ENCODE measurements at places on chromosomes 2 and 18. TPM values are rescaled to one million over a fixed set of nuclear protein-coding genes. Genes with fewer than 3 reads are reported as not detected.
A peak's percentile ranks its signal among the peaks of the same experiment; 100 is the strongest.

DNA sequence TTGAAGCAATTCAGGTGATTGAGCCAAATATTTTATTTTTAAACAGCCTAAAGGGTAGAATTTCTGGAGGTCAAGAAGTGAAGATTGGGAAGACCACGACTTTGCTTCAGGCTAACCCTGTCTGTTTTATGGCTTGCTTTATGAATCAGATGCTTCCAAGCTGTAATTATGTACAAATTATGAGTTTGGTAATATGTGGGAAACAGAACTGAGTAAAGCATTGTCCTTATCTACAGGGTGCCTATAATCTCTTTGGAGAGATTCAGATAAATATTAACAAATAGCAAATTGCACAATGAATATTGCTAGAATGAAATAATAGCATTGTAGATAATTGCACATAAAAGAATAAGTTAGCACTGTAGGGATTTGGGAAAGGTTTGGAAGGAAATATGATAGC, 539.4 kb upstream of the CDH2 start:
- no peak for DNase-seq

DNA sequence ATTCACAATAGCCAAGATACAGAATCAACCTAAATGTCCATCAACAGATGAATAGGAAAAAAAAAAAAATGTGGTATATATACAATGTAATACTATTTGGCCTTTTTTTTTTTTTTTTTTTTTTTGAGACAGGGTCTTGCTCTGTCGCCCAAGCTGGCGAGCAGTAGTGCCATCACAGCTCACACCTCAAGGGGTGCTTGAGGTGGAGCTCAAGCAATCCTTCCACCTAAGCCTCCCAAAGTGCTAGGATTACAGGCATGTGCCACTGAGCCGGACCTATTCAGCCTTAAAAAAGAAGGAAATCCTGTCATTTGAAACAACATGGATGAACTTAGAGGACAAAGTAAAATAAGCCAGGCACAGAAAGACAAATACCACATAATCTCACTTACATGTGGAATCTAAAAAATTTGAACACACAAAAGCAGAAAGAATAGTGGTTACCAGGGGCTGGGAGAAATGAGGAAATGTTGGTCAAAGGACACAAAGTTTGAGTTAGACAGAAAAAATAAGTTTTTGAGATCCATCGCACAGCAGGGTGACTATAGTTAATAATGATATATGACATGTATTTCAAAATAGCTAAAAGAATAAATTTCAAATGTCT, 26.0 kb downstream of the TLK1 start:
- DNase-seq = no peak

DNA sequence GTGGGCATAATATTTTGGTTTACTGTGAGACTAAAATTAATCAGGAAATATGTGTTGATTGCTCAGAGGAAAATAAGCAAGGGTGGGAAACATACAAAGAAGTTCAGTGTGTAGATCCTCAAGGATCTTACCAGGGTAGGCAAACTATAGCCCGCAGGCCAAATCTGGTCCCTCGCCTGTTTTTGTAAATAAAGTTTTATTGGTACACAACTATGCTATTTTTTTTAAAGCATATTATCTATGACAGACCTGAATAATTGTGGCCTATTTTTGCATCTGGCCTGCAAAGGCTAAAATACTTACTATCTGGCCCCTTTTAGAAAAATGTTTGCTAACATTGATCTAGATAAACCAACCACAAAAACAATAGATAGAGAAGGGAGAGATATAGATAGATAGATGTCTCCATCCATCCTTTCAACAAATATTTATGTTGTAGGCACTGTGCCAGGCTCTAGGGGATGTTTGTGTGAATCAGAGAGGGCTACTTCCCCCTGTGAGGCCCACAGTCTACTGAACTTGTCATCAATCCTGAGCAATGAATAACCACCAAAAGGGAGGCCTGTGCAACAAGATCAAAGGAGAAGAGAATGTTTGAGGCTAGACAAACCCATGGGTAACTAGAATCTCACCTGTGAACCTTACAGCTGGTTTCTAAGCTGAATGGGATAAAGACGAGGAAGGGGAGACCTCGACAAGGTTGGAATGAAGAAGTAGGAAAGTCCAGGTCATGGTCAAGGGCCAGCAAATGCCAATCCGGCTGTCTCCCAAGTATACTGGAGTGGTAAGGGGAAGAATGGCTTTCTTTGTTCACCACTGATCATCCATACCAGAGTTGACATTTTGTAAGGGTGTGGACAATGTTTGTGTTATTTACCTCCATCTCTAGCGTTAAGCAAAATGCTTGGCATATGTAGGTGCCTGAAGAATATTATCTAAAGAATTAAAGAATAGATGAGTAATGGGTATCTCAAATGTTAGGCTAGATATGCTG, 23.6 kb downstream of the ALPK2 start:
- peak; percentile 84 for DNase-seq

DNA sequence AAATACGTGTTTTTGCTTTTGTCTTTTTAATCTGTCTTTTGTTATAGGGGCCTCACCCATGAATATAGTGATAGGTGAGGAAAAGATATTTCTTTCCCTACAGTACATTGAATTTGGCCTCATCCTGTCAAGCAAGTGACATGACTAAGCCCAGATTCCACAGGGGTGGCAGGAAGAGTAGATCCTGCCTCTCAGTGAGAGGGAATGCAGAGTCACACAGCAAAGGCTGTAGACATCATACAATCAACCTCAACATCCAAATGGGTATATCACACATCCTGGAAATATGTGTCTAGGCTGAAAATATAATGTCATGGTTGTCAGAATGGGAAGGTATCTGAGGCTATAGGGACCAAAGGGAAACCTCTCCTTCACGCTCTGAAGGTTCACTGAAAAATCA, 269.6 kb downstream of the CDH20 start:
- peak; percentile 61 for DNase-seq

DNA sequence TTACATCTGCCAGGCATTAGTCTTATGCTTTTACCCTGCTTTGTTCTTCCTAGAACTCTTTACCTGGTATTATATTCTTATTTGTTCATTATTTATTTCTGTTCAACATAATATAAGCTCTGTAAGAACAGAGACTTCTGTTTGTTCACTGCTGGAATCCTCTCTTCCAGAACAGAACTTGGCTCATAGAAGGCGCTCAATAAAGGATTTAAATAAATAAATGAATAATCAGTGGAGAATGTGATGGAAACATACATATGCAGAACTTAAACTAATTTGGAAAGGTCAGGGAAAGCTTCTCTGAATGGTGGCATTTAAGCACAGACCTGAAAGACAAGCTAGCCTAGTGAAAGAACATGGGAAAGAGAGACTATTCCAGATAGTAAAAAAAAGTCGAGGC, 24.3 kb downstream of the NCKAP1 start:
- DNase-seq = no peak

GRCh38 chr2:113784823-113785744, 28.6 kb upstream of the SLC35F5 start:
- DNase-seq = no peak

DNA sequence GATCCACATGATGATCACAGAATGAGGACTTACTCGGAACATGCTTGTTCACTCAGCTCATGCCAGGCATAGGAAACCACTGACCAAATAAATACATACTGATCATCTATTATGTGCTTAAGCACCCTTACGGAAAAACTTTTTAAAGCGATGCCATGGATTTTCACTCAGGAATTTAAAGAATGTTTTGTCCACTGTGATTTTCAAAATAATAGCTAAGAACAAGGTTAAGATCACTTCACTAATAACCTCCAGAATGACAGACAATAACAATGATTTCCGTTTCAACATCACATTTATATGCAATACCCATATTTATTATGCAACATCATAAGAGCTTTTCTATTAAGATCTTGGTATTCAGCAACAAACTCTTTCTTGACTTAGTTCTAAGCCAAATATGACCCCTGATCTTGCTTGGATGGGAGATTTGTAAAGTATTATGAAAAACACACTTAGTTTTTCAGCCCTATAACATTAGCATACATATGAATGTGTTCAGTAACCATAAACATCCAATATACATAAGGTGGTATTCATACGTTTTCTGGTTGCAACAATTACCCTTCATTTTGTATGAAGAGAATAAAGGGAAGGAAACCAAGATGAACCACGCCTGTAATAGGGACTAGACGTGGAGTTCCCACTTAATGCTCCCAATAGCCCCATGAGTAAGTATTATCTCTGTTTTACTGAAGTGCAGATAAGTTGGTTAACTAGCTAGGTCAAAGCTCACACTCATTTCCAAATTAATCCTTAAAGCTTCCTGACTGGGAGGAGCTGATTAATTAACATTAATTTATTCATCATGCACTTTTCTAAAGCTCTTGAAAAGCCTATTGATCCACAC, 1.9 kb downstream of the CD302 start:
- no peak for DNase-seq

SPHKAP gene
- total RNA-seq = not detected

ACKR3 gene
- not detected for total RNA-seq

CKAP2L gene
- 21.1 TPM for total RNA-seq

IL18R1 gene
- 0.51 TPM for total RNA-seq

SIGLEC15 gene
- 9.1 TPM for total RNA-seq
